ENCODE measurements at places on chromosomes 1 and 21.
A peak's percentile ranks its signal among the peaks of the same experiment; 100 is the strongest.

GRCh38 chr1:175409938-175410337 lies 217.4 kb upstream of the KIAA0040 start:
- DNase-seq, result no peak

DNA sequence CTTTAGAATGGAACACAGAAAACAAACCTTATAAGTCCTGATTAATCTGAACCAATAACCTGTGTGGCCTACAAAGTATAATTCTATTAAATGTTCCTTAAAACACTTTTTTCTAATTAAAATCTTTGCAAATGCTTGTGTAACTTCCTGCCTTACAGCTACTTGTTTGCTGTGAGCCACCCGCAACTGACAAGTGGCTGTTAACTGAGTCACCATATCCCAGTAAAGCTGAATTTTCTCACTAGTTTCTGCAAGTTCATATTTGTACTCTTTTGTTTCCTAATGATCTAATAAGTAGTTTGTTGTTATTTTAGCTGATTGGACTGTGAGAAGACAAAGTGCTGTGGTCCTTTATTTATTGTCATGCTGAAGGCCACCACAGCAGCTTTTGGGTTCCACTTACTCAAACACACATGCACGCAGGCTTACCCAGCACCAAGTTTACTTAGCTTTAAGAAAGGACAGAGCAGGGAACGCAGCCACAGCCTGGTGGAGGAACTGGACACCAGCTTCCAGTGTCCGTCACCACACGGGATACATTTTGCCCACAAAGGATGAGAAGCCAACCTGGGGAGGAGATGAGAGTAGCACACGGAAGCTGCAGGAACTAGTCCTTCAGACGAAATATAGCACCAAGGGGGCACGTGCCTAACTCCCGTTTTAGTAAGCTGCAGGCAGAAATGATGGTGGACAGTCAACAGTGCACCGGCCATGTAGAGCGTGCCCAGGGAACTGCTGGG lies 47.8 kb downstream of the LCA5L start:
- no peak for DNase-seq

GRCh38 chr1:226363801-226364513 lies 43.9 kb downstream of the PARP1 start:
- DNase-seq, result no peak

GRCh38 chr21:14519000-14519399 lies 27.1 kb downstream of the SAMSN1 start:
- DNase-seq, result no peak

DNA sequence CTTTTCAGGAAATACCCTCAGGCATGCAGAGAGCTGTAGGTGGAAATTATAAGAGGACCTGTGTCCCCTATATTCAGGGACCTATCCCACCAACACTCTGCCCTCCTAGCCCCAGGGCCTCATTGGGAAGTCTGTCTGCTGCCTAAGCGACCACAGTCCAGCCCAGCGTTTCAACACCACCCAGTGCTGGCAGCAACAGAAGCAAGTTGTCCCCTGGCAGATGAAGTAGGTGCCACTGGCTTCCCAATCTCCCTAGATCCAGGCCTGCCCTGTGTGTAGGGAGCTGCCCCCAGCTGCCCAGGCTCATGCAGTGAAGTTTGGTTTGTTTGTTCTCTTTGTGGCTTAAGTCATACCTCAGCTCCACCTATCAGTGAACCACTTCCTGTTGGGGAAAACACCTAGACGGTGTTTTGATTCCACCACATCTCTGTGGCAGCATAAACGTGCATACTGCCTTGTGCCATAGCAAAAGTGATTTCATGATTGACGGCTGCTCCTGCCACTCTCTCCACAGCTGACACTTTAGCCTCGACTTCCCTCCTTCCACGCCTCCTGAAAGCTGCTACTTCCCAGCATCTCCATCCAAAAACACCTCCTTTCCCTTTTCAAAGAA lies 8.1 kb upstream of the LEFTY1 start:
- no peak for DNase-seq

DNA sequence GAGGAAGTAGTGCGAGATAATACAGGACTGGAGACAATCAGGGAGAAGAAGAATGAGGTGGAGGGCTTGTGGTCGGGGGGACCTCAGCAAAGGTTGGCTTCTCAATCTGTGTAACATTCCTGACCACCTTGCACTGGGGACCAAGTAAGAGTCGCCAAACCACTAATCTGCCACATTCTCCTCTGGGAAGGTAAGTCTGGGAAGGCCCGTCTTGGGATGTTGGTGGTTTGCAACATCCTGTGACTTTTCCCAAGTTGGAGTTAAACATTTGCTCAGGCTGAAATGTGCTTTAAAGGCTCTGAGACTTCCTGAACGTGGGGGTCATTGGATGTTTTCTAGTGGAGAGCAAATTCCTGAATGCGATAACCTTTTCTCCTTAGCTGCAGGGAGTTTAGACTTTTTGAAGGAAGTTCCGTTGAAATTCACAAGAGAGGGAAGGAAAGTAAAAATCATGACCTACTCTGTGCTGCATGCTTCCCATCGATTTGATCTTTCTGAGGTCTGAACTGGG lies 325.9 kb downstream of the RPS6KC1 start:
- no peak for DNase-seq

GRCh38 chr1:5844442-5844841 lies 147.8 kb downstream of the NPHP4 start:
- no peak for DNase-seq

DNA sequence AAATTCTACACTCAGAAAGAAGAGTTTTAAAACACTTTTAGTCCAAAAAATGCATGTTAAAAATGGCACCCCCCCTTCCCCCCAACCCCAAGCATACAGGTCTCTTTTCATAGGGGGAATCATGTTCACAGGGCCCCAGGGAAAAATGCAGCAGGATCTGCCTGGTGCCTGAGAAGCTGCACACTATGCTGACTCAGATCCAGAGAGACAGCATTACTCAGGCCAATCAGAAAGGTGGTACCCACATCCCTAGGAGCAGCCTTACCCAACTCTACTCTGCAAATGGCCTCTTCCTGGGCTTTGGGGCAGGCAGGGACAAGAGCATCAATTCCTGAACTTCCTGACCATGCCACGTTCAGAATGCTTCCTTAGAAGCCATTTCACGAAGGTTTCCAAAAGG lies 119.0 kb downstream of the HIVEP3 start:
- DNase-seq, result no peak

- no peak for DNase-seq
Observed at GRCh38 chr1:178165196-178165595, 71.3 kb downstream of the RASAL2 start.

- DNase-seq, result no peak
Observed at GRCh38 chr21:14533499-14534428, 12.4 kb downstream of the SAMSN1 start.

DNA sequence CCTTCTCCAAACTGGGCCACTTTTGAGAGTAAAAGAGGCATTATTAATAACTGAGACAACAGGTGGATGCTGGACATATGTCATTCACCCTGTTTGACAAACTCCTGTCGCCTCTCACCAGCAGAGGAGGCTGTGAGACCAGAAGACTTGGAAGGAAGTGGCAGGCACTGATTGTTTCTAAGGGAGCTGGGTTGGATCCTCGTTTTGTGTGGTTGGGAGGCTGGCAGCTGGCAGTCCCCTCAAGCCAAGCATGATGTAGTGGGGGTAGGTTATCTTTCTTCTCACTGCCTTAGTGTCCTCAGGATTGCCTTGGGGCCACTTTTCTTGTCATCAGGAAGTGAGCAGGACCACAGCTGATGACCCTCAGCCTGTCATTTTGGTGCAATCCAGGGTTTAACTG lies 86.5 kb upstream of the KCNJ15 start:
- DNase-seq, result no peak

- no peak for DNase-seq
Observed at GRCh38 chr1:179510038-179510437, 65.7 kb downstream of the NPHS2 start.

DNA sequence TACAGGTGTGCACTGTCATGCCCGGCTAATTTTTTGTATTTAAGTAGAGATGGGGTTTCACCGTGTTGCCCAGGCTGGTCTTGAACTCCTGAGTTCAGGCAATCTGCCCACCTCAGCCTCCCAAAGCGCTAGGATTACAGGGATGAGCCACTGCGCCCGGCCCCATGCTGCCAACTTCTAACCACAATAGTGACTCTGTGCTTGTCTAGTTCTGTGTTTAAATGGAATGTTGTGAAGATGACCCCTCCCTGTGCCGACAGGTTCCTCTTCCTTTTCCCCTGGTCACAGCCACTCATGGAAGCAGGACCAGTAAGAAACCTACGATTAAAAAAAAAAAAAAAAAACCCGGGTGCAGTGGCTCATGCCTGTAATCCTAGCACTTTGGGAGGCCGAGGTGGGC lies 4.7 kb downstream of the MAP1LC3C start:
- no peak for DNase-seq

- no peak for DNase-seq
Observed at GRCh38 chr1:1212780-1213344, 1.1 kb downstream of the TNFRSF4 start.

GRCh38 chr21:38825921-38826320 lies 20.2 kb downstream of the ETS2 start:
- DNase-seq, result no peak

- DNase-seq, result no peak
Observed at GRCh38 chr1:192879406-192879805, 70.6 kb downstream of the RGS2 start.

- DNase-seq, result no peak
Observed at GRCh38 chr21:45846373-45847160, 135.0 kb upstream of the COL6A1 start.

DNA sequence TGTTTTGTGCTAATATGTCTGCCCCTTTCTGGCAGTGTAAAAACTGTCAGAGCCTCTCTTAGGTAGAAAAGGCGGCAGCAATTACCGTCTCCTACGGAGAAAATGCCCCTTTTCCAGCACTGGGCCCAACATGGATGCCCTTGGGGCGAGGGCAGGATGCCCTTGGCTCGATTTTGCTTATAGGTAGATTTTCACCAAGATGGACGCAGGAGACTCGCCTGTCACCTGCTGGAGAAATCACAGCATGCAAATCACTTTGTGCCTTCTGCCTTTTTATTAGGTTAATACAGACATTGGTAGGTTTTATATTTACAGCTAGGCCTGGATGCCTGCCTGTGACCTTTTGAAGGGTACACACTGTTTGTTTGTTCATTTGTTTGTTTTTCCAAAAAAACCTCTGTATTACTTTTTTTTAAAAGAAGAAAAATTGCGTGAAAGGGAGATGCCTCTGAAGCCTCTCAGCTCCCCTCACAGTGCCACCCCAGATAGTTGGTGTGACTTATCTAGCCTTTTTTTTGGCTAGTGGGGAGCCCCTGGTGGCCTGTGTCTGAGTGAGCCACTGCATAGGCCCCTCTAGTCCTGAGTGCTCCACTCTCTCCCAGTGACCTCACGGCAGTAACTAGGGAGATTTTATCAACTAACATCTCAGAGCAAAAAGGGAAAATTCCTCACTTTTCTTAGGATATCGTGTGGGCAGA lies 2.5 kb downstream of the ATP1B1 start:
- DNase-seq, result peak; percentile 75

GRCh38 chr21:36532769-36533467 lies 53.0 kb upstream of the CLDN14 start:
- no peak for DNase-seq

GRCh38 chr1:147541672-147542568 lies 619 bp downstream of the BCL9 start:
- DNase-seq, result peak; percentile 76

DNA sequence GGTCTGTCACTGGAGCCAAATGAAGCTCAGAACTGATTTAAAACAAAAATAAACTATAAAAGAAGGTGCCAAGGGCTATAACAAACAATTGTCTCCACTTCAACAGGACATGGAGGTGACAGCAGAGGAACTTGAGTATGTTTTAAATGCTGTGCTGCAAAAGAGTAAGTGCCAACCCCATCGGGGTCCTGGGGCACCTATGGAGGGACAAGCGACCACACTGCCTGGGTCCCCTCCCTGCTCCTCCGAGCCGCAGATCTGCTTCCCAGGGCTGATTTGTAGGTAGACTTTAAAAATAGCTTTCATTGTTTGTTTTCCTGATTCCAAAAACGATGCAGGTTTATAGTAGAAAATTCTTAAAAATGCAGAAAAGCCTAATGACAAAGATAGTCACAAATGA lies 42.8 kb downstream of the CAPN9 start:
- DNase-seq, result no peak

- no peak for DNase-seq
Observed at GRCh38 chr1:214425101-214425500, 126.3 kb downstream of the PTPN14 start.

GRCh38 chr1:103945774-103946173 lies 196.1 kb downstream of the AMY1C start:
- no peak for DNase-seq

- peak; percentile 67 for DNase-seq
Observed at GRCh38 chr1:42035205-42035829, 116.6 kb upstream of the HIVEP3 start.

- DNase-seq, result no peak
Observed at GRCh38 chr1:49297783-49298182, 521.1 kb upstream of the BEND5 start.

DNA sequence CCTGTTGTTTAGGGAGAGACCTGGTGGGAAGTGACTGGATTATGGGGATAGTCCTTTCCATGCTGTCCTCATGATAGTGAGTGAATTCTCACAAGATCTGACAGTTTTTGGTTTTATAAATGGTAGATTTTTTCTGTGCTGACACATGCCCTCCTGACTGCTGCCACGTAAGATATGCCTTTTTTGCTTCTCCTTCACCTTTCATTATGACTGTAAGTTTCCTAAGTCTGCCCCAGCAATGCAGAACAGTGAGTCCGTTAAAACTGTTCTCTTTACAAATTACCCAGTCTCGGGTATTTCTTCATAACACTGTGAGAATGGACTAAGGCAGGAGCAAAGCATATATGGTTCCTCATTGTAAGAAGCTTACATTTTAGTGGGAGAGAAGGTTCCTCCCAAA lies 1727.2 kb downstream of the NCAM2 start:
- no peak for DNase-seq

GRCh38 chr1:71649608-71650007 lies 568.8 kb upstream of the ZRANB2 start:
- DNase-seq, result no peak

DNA sequence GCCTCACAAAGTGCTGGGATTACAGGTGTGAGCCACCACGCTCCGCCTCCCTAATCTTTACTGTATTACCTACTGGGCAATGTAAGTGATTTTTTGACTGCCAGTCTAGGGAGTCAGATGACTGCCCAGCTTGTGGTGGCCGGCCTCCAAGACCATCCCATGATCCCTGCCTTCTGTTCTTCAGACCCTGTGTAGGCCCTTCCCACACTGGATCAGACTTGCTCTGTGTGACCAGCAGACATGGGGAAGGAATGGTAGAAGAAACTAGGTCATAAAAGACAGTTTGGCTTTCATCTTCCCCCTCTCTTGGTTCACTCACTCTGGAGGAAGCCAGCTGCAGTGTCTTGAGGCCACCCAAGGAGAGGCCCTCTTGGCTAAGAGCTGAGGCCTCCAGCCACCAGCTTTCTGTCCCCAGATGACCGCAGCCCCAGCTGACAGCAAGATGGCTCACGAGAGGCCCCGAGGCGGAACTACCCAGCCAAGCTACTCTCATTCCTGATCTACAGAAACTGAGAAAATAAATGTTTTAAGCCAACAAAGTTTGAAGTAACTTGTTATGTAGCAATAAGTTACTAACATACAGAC lies 14.5 kb upstream of the CBR3 start:
- DNase-seq, result no peak

All from NCI-H526 treated with DMSO at 0.1 percent for 48 hours (cell line).